MV-4-11 (cell line): ENCODE measurements at places on chromosomes 7 and 10.

- no peak for DNase-seq
Measured at GRCh38 chr7:115868369-115868768, 162.2 kb downstream of the TFEC start.

DNA sequence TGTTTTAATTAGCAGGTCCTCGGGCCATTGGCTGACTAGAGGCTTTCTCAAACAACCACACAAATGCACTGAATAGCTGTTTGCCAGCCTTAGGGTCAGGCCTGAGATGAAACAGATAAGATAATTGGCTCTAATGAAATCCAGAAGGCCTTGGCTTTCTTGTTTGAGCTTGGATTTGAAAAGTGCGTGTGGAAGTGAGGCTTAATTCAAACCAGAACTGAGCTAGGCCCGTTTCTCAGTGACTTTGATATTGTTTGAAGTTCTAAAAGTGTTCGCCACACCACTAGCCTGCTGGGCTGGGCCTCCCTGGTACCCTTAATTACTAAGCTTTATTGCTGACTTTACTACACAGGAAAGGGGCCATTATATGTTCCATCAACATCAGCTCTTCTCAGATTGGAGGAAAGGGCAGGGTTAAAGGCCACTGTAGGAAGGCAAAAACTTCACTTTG lies 270.6 kb downstream of the TWIST1 start:
- DNase-seq, result no peak

DNA sequence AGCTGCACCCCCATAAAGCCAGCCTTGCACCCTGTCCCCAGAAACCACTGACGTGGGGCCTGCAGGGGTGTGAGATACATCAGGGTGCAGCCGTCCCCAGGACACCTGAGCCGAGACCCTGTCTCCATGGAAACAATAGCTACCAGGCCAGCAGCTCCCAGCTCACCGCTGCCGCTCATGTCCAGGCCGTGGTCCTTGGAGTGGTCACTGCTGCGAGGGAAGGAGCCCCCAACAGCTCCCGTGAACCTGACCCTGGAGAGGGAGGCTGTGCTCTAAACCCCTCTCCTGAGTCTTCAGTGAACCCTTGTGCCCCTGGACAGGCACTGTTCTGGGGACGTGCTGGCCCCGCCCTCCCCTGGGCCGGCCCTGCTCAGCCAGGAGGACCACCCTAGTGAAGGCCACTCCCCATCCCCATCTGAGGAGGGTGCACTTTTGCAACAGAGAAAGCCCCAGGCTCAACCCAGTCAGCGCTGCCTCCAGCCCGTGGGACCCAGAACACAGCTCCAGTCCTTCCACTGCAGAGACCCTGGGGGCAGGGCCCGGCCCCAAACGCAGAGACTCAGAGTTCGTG lies 19.6 kb upstream of the INPP5A start:
- DNase-seq, result no peak

- DNase-seq, result no peak
Measured at GRCh38 chr7:116166156-116166555, 44.2 kb upstream of the TES start.

GRCh38 chr10:81096558-81096957 lies 558.9 kb downstream of the SH2D4B start:
- DNase-seq, result no peak

DNA sequence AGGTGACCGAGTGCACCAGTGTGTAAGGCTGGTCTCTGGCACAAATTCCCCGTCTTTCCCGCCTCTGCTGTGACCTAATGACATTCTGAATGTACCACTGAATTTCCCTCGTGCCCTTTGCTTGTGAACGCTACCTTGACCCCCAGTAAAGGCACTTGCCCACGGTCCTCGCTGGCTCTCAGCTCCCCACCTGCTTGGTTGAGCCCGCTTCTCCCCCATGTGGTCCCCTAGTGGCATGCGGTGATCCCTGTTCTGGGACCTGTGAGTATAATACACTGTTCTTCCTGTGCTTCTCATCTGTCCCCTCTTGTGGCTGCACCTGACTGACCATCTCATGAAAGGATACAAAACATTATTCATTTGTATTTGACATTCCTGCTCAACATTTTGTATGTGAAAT lies 495.7 kb downstream of the INHBA start:
- no peak for DNase-seq

- no peak for DNase-seq
Measured at GRCh38 chr7:157612009-157612663, 275.3 kb downstream of the DNAJB6 start.

- DNase-seq, result no peak
Measured at GRCh38 chr7:142642316-142642715, 107.0 kb upstream of the PRSS1 start.

DNA sequence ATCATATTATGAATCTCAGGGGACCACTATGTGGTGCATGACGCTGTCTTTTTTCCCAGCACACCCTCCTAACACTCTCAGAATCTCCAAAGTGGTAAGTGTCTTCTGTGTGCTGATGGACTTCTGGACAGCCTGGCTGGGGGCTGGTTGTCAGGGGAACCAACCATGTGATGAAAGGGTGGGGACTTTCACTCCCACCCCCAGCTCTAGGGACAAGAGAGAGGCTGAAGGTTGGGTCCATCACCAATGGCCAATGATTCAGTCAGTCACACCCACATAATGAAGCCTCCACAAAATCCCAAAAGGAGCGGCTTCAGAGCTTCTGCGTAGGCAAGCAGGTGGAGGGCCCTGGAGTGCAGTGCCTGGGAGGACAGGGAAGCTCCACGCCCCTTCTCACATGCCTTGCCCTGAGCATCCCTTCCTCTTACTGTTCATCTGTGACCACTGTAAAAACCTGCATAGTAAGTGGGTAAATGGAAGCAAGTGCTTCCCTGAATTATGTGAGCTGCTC lies 44.6 kb downstream of the RASGEF1A start:
- DNase-seq, result no peak

DNA sequence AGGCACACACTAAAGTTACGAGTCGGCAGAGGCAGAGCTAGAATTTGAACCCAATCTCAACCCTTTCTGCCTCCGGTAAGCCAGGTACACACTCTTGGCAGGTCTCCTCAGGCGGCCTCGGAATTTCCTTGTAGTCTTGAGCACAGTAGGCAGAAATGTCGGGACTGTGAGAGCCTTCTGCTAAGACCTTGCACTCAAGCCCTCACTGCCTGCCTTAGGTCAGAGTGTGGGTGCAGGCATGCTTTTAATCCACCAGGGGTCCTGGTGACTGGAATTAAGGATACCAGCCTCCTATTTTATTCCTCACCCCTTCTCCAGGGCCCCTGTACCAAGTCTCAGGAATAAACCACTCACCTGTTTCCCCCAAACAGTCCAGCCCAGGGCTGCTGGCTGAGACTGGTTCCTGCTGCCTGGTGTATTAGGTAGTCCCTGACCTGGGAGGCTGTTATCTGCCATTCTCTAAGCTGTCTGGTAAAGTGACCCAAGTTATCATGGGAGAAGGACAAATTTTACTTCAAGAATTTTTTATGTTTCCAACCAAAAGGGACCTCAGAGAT lies 855 bp downstream of the ATP6V1F start:
- peak; percentile 63 for DNase-seq

- DNase-seq, result no peak
Measured at GRCh38 chr7:150503155-150503554, 11.5 kb upstream of the GIMAP7 start.

- no peak for DNase-seq
Measured at GRCh38 chr7:151897161-151897731, 20.3 kb upstream of the PRKAG2 start.
